Thymus (tissue), 14 donors: ENCODE measurements at places on chromosomes 12 and 14. TPM values are rescaled to one million over a fixed set of nuclear protein-coding genes. Genes with fewer than 3 reads are reported as not detected.
A peak's percentile ranks its signal among the peaks of the same experiment; 100 is the strongest.

GRCh38 chr14:77206877-77207389 is 25.3 kb downstream of the TMEM63C start:
- no peak for DNase-seq

- no peak for DNase-seq
Measured at GRCh38 chr12:69064734-69065443, 131.9 kb upstream of the CPM start.

WNT5B gene
- 4.1 TPM for polyA plus RNA-seq

IGF1 gene
- polyA plus RNA-seq, result 5.7 TPM

PRPH gene
- 1.6 TPM for polyA plus RNA-seq

RNF212B gene
- 0.07 TPM for polyA plus RNA-seq

GRCh38 chr12:90305379-90305778 is 596.7 kb upstream of the ATP2B1 start:
- DNase-seq, result no peak

DNA sequence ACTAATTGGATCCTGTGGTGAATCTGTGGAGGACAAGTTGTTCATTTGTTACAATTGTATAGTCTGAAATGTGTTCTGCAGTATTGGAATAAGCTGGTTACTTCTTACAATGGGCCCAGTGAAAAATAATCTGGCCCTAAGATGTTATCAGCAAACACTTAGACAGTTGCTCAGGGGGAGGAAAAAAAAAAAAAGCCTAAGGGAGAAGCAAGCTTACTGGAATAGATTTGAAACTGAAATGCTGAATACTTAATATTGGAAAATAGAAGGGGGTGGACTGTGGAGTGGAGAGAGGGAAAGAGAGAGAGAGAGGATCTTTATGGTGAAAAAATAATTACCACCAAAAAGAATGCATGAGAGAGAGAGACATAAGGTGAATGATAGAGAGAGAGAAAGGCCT is 4.0 kb downstream of the FOXG1 start:
- no peak for DNase-seq

DNA sequence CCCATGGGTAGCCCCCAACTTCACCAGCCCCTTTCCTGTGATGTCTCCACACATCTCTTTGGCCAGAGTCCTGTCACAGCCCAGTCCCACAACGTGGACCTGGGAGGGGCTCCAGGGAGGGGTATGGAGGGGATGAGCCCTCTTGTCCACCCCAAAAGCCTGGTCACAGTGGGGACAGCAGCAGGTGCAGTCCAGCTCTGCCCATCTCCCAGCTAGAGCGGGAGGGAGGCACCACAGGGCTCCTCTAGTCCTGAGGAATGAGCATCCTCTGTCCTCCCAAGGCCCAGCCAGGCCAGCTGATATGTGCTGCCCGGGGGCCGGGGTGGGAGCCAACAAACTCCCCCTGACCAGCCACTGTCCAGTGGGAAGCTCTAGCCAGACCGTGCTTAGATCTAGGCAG is 43.5 kb upstream of the EIF5 start:
- no peak for DNase-seq

SCFD1 gene
- 107 TPM for polyA plus RNA-seq

GRCh38 chr12:8996682-8997405 is 7.5 kb downstream of the KLRG1 start:
- DNase-seq, result peak; percentile 14

ADGRD1 gene
- 2.1 TPM for polyA plus RNA-seq

MLXIP gene
- 31.9 TPM for polyA plus RNA-seq

DNA sequence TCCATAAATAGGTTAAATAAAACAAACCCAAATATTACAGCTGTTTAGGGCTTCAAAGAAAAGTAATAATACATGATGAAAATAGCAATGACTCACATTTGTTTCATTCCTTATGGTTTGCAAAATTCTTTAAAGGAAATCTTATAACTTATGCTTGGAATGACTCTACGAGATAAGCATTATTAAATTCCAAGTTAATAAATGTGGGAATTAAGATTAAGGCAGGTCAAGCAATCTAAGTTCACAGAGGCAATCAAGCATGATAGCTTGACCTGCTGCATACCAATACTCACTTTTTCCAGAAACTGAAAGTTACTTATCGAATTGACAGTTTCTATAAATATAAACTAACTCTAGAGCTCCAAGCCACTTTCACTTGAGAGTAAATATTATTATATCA is 1002.9 kb upstream of the SEL1L start:
- no peak for DNase-seq

GRCh38 chr12:90020881-90021280 is 312.2 kb upstream of the ATP2B1 start:
- no peak for DNase-seq

GRCh38 chr14:88706425-88706824 is 86.3 kb downstream of the EML5 start:
- DNase-seq, result no peak

DNA sequence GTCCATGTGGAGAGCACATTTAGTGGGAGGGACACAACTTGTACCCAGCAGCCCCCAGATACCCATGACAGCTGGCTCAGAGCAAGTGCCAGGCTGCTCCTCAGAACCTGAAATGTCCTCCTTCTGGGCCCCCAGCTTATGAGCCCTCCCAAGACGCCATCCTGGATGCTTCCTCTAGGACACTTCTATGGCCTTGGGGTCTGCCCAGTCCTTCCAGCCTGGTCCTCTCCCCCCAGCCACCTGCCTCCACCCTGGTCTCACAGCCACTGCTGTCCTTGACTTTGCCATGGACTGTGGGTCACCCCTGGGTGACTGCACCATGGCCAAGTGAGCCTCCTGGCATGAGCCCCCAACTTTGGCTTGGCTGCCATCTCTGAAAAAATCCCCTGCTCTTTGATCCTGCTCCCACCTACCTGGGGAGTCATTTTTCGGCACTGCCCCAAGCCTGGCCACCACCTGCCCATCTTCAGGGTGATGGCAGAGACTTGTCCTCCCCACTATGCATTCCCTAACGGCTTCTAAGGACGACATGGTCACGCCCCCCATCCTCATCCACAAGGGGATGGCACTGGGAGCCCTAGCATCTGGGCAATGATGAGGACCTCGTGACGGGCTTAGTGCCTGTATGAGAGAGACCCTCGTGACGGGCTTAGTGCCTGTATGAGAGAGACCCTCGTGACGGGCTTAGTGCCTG is 323.7 kb downstream of the TMEM121 start:
- no peak for DNase-seq

SUSD6 gene
- polyA plus RNA-seq, result 23.7 TPM

DNA sequence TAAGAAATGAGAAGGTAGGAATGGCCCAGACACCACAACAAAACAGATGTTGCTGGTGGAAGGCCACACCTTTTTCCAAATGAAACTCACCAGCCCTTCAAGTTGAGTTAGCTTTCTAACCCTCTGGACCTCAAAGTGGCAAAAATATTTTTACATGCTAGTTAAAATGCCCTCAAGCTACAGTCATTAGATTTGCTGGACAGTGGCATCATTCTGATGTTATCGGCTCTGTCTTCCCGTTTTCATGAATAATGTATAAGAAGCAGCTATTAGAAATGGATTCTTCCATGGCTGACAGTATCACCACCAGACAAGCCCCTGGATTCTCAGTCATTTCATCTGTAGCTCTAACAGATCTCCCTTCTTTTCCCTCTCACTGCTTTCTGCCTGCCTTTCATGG is 37.1 kb upstream of the PLXNC1 start:
- DNase-seq, result no peak

KRT8 gene
- polyA plus RNA-seq, result 142 TPM

DNA sequence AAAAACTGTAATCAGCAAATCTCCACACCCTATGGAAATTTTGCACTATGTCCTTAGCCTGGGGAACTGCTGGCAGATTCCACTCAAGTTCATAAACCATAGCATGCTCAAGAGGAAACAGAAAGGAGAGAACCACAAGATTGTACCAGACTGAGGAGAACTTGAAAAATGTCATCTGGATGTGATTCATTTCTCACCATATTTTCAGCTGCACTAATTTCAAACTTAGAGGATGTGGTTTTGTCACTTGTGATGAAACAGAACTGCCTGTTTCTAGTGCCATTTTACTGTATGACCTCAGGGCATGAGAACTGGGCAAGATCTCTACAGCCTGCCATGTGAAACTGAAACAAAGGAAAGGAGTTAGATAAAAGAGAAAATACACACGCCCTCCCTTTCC is 1493.1 kb upstream of the FLRT2 start:
- no peak for DNase-seq

DNA sequence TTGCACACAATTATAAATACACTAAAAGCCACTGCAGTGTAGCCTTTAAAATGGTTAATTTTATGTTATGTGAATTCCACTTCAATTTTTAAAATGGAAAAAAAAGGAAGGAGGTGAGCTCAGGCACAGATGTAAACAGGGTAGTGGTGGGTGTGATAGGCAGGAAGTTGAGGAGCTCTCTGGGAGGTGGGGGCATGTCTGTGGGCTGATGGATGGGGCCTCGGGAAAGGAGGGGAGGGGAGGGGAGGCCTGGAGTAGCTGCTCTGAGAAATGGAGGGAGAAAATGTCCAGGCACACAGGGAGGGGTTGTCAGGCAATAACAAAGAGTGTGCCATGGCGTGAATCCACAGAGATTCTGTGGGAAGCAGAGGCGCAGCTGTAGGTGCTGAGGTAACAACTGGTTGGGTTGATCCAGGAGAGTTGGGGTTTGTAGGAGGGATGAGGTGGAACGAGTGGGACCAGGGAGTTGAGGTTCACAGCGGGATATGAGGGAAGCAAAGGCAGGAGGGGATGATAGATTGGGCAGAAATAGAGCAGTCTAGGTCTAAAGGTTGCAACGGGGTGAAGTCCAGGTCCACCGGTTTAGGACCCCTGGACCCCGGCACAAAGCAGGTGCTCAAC is 57.2 kb downstream of the LTBP2 start:
- DNase-seq, result no peak

ASIC1 gene
- 3.6 TPM for polyA plus RNA-seq
